GM04504 (cell line): ENCODE measurements at places on chromosomes 3 and 15.

DNA sequence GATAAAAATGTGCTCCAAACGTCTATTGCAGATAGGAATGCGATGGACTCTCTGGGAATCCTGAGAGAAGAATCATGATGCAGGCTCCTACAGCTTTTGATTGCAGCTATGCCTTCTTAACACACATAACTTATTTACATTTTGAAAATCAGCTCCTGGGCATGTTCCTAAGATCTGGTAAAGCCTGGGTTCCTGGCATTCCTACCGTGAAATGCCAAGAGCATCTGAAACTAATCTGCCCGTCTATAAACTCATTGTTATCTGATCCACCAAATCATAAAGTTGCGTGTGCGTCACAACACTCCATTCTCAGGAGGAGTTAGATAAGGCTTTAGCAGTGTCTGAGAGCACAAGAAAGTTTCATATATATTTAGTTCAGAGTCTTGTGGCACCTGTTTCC is 79.0 kb upstream of the VGLL3 start:
- DNase-seq: no peak

DNA sequence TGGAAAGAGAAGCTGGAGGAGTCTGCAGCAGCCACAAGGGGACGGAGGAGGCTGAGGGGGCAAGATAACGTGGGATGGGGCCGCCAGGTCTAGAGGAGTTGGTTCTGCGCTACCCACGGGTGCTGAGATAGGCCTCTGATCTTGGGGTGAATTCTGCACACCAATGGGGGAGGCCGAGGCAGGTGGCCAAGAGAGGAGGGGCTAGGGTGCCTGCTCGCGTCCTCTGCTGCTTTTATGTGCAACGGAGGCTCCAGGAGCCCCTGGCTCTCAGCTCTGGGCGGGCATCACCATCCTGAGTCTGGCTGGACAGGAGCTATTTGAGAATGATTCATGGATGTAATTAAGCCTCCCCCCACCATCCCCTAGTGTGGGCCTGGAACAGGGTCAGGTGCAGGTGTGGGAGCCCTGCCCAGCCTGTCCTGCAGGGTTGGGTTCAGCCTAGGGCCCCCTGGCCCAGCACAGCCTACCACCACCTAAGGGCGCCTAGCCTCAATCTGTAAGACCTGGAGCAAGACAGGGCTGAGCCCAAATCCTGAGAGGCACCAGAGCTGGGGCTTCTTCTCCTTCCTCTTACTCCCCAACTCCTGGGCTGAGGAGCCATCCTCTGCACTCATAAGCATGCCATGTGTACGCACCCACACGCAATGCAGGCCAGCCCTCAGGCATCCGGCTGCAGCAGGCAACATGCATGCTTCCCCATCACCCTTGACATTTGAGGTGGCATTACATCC is 32.3 kb upstream of the SEMA3F start:
- DNase-seq: no peak

- no peak for DNase-seq
These were observed 3.5 kb downstream of the CHD2 start for GRCh38 chr15:92903631-92903965.

- DNase-seq: peak; percentile 51
These were observed 3.4 kb upstream of the RFTN1 start for GRCh38 chr3:16516695-16517481.

GRCh38 chr3:14130230-14130629 is 5.4 kb downstream of the TMEM43 start:
- DNase-seq: no peak

DNA sequence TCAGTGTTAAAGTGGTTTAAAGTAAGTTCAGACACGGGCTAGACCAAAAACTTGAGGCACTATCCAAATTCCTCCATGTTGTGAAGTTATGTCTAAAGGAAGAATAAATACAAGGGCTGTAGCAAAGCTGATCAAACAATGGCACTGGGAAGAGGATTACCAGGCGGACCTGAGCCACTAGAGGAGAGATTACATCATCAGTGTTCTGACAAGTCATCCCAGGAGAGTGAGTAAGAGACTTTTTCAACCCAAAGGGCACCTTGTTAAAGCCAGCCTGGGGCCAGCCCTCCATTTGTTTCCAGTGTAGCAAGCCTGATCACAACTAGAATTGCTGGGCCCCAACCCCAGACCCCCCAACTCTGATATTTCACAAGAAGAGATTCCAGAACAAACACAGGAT is 166.9 kb downstream of the DCLK3 start:
- DNase-seq: no peak

GRCh38 chr15:47820747-47821319 is 103.5 kb downstream of the SEMA6D start:
- DNase-seq: no peak

- no peak for DNase-seq
These were observed 14.3 kb downstream of the TM2D3 start for GRCh38 chr15:101637919-101638318.

GRCh38 chr3:14459787-14460186 is 57.4 kb downstream of the SLC6A6 start:
- no peak for DNase-seq

GRCh38 chr3:143897576-143898295 is 49.5 kb upstream of the SLC9A9 start:
- no peak for DNase-seq

DNA sequence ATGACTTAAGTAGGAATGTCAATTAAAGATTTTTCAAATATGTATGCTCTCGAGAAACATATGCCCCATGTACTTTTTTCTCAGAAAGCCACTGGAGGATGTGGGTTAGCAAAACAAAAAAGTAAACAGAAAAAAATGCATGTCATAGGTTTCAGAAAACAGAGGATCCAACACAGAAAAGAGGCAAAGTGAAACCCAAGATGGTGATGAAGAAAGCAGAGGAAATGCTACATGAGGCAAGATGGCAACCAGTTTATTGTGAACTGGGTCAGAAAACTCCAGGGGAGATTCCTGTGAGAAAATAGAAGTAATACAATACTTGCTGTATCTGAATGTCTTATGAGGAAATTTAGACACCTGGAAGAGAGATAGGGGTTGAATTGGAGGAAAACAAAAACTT is 30.8 kb upstream of the EOMES start:
- DNase-seq: no peak

GRCh38 chr3:82707035-82707434 is 945.6 kb upstream of the GBE1 start:
- no peak for DNase-seq

DNA sequence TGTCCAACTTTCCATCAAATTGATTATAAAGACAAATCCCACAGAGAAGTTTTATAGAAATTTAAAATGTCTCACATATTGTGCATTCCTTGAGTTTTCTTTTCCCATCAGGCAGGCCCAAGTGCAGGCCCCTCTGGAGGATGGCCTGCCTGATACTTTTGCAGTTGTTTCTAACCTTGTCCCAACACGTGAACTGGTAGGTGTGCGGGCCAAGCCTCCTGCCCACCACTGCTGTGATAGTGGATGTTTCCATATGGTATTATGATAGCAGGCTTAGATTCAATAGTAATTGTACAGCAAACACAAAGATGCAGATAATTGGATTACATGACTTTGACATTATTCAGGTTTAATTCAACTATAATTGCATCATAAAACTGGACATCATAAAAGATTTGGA is 1.4 kb downstream of the P2RY12 start:
- DNase-seq: no peak
